Fibroblast of skin of right biceps (primary cell): ENCODE measurements at places on chromosomes 5 and 9.

- DNase-seq, result no peak
Observed at GRCh38 chr5:141208478-141208877, at the start of gene PCDHB12. PCDHB12 (plus strand) TSS chr5:141208719; CDS start chr5:141208908, 189 bp downstream.

GRCh38 chr5:116848954-116849581 is 274.4 kb upstream of the SEMA6A start:
- no peak for DNase-seq

- DNase-seq, result no peak
Observed at GRCh38 chr9:136231478-136232297, 13.9 kb downstream of the QSOX2 start.

DNA sequence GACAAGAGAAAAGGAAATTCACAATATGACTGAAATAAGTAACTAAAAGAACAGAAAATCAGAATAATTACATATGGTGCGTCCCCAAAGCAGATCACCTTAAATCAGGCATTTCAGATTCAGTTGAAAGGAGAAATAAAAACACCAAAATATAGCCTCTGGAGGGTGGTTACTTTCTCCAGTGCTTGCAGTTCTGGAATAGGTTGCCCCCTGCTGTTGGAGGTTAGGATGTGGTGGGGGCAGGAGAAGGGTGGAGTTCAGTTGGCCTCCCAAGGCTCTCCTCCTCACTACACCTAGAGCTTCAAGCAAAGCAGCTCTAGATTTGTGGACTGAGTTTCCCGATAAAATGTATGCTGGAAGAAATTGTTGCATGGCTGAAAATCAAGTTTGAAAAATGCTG is 338.2 kb upstream of the TLE4 start:
- DNase-seq, result peak; percentile 32

DNA sequence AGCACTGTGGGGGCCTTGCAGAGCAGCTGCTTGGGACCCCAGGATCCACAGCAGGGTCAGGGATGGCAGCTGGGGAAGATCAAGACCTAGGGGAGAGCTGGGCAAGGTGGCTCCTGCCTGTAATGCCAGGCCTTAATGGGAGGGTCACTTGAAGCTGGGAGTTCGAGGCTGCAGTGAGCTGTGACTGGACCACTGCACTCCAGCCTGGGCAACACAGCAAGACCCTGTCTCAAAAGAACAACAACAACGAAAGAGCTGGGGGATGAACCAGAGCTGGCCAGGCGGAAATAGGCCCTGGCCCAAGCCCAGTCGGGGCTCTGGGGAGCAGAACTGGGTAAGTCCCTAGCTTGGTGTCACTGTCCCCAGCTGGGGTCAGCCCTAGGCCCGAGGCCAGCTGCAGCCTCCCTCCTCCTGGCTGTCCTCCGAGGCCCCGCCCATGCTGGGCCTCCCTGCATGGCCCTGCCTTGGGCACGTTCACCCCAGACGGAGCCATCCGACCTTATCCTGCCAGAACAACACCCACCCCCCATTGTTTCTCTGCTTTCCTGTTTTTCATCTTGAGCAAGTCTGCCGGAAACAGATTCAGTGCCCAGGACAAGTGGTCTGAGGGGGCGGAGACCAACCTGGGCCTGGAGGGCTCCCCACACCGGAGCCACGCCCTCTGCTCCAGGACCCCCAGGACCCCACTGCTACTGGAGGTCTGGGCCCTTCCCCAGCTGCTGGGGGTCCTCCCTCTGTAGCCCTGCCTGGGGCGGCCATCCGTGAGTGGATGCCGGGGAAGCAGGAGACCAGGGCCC is 1.9 kb downstream of the DIPK1B start:
- DNase-seq, result no peak

GRCh38 chr9:127637322-127637847 is 25.3 kb downstream of the STXBP1 start:
- DNase-seq, result peak; percentile 78

GRCh38 chr9:70987986-70988385 is 133.4 kb downstream of the TRPM3 start:
- DNase-seq, result peak; percentile 84

- no peak for DNase-seq
Observed at GRCh38 chr5:72515211-72515610, 8.0 kb upstream of the ZNF366 start.

- DNase-seq, result no peak
Observed at GRCh38 chr5:5275211-5275610, 135.1 kb downstream of the ADAMTS16 start.

DNA sequence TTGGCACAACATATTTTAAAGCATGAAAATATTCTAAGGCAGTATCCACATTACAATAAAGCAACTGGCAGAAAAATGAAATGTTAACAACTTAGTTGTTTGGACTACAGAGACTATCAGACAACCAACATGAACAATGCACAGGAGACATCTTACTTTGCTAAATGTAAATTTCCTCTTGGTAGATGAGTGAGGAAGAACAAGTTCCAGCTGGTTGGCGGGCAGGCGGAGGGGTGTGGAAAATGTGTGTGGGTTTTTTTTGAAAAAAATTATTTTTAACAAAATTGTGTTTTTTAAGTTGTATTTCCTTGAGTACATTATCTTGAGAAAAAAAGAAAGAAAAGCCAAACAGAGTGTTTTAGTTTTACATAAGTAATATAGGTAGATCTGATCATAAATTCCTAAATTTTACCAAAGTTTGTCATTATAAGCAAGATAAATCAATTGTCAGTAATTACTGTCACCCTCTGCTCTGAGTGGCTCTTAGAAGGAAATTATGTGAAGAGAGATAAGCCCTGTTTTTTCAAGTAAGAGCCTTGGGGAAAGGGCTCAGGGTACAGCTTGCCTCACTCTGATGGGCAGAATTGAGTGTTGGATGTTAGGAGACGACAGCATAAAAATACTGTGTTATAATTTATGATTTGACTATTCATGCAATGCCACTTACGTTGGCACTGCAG is 42.5 kb downstream of the TMEM167A start:
- no peak for DNase-seq

GRCh38 chr5:151686674-151687407 is at the start of gene SPARC:
SPARC (minus strand) TSS chr5:151686915; CDS start chr5:151676188, 10,727 bp downstream.
- DNase-seq, result peak; percentile 97

DNA sequence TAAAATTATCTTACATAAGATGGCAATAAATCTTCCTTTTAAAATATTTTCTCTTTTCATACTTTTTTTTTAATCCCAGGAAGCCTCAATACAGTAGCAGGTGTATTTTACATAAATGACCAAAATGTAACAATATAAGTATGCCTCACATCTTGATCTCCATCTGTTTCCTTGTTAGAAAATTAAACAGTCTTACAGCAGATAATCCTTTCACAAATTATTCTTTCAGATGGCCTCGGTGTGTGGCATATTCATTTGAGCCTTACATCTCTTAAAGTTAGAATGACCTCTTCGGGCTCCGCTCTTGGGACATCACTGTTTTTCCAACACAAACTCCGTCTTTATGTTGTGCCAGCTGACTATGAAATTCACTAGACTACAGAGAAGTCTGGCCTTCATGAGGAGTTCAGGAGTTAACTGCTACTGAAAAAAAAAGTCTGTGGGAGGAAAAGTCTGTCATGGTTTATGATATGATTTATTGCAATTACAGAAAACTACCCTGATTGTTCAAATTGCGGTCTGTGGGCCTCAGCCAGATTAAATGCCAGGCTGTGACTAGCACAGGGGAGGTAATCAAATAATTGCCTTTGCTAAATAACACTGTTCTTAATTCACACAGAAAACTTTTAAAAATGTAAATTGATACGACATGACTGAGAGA is 292.9 kb upstream of the PUM3 start:
- peak; percentile 58 for DNase-seq

GRCh38 chr9:27086818-27087680 is 22.0 kb upstream of the TEK start:
- peak; percentile 75 for DNase-seq

- DNase-seq, result peak; percentile 30
Observed at GRCh38 chr5:97388794-97389193, 205.7 kb upstream of the RIOK2 start.

DNA sequence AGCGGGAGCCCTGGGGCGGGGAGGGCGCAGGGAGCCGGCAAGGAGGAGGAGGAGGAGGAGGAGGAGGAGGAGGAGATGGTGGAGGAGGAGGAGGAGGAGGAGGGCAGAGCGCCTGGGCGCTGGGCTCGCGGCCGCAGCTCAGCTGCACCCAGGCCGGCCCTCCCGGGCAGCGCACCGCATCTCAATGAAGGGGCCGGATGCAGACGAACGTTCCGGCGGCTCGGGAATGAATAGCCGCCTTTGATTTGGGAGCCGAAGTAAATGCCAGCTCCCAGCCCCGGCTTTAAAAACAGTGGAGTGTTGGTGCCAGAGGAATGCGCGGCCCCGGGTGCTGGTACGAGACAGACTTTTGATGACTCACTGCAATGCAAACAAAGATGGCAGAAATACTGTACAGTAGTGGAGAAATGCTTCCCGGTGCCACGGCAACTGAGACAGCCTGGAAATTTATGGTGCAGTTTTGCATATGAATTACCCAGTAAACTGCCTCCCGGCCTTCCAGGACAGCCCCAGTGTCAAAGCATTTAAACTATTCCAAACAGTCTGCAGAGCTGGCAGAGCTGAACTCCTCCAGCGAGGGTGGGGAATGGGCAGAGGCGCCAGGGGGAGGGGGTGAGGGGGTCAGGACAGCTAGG is 43.1 kb downstream of the NACC2 start:
- peak; percentile 98 for DNase-seq

GRCh38 chr9:100784755-100785154 is 206.9 kb downstream of the CAVIN4 start:
- no peak for DNase-seq

DNA sequence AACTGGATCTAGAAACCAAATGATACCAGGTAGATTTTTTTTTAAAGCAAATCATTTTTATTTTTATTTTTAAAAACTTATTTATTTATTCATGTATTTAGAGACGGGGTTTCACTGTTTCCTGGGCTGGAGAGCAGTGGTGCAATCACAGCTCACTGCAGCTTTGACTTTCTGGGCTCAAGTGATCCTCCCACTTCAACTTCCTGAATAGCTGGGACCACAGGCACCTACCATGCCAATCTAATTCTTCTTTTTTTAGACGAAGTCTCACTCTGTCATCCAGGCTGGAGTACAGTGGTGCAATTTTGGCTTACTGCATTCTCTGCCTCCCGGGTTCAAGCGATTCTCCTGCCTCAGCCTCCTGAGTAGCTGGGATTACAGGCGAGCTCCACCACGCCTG is 41.3 kb upstream of the CDK20 start:
- no peak for DNase-seq

DNA sequence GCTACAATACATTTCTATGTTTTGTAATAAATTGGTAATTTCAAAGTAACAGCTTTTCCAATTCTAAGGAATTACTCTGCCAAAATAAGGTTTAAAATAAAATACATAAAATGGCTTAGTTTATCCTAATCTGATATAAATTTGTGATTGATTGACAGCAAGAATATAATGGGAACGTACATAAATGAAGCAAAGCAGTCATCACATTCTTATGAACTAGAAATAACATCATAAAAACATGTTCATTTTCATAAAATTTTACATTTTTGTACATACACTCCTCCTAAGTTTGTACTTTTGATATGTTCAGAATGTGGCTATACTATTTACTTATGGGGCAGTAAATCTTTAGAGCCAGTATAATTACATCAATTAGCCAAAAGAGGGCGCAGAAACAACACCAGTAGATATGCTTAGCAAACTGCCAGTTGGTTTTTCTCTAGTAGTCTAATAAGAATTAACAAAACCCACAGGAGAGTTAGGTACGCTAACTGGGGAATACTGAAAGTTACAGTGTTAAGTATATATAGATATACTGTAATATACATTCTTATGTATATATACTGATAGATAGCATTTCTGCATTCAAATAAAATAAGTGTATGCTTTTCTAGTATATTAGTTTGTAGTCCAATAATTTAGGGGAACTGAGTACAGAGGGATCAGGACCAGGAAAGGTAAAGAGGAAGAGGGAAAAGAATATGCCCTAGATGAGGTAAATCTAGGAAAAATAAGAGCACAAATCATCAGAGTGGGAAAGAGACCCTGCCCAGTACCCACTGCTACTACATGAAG is 76.8 kb downstream of the ZDHHC21 start:
- DNase-seq, result peak; percentile 59

DNA sequence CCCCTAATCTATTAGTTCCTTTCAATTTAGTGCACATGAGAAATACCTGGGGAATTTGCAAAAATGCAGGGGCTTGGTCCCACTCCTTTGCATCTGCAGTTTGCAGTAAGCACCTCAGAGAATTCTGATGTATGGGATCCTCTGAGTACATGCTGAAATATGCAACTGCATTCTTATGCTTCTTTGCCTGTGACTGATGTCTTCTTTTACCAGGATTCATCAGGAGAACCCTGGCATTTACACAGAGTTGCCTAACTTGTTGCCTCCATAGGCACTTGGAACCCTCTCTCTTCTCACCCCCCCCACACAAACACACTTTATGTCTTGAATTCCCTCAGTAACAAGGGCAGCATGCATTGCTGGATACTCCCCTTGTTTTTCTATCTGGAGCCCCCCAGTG is 173.1 kb downstream of the KDM4C start:
- peak; percentile 85 for DNase-seq

DNA sequence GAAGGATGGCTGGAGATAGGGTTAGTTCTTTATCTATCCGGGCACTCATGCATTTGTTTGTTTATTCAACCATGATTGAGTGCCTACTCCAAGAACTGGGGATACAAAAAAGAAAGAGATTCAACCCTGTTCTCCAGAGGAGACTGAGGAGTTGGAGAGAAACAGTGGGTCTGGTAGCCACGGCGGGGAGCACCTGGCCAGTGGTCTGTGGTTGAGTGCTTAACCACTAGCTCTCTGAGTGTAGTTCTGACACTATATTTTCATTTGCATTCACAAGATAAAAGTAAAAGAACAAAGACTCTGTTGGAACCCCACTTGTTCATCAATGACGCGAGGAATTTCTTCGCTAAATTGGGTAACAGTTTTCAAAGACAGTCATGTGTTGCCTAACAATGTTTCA is 295.5 kb upstream of the MSX2 start:
- DNase-seq, result no peak

GRCh38 chr5:14492331-14492964 is 89.1 kb upstream of the OTULINL start:
- DNase-seq, result no peak

DNA sequence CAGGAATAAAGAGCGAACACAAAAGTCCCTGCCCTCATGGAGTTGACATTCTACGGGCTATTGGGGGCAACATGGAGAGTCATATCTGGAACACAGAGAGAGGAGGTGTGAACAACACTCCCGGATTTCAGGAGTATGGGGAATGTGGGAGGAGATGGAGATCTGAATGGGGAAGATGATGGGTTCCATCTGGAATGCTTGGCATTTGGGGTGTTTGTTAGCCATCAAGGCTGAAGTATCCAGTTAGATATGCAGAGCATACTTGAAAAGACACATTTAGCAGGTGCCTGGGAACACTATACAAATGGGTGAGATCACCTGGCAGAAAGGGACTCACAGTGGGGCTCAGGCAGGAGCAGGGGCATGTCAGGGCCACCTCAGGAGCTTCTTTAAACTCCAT is 61.1 kb downstream of the EGFLAM start:
- no peak for DNase-seq

- DNase-seq, result no peak
Observed at GRCh38 chr5:151384106-151384505, 36.7 kb upstream of the SLC36A2 start.

- no peak for DNase-seq
Observed at GRCh38 chr9:136001231-136001630, 40.1 kb upstream of the UBAC1 start.
